ENCODE measurements at places on chromosomes 4 and X.
A peak's percentile ranks its signal among the peaks of the same experiment; 100 is the strongest.

DNA sequence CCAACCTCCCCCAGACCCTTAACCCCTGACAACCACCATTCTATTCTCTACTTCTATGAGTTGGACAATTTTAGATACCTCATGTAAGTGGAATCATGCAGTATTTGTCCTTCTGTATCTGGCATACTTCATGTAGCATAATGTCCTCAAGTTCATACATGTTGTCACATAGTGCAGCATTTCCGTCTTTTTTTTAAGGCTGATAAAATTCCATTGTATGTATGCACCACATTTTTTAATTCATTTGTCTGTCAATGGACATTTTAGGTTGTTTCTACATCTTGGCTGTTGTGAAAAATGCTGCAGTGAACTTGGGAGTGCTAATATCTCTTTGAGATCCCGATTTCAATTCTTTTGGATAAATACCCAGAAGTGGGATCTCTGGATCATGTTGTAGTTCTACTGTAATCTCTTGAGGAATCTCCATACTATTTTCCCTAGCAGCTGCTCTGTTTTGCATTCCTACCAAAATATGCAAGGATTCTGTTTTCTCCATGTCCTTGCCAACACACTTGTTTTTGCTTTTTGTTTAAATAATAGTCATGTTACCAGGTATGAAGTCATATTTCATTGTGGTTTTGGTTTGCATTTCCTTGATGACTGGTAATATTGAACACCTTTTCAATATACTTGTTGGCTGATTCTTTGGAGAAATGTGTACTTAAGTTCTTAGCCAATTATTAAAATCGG lies 48.8 kb upstream of the ADAD1 start:
- DNase-seq, result no peak

DNA sequence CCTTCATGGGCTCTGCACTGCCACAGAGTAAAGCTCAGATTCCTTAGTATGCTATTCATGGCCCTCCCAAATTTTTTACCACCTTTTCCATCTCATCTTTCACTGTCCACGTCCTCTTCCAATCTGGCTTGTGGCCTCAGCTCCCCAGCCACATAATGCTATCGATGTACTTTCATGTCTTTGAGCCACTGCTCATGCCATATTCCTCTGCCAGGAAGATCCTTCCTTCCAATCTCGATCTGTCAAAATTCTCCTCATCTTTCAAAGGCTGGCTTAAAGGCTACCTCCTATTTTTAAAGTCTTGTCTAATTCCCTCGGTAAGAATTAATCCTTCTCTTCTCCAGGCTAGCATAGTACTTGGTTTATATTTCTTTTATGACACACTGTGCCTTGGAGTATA lies 233.3 kb upstream of the GPC4 start:
- DNase-seq, result no peak

- DNase-seq, result no peak
Measured at GRCh38 chr4:122434285-122434684, 22.2 kb downstream of the IL2 start.

- DNase-seq, result no peak
Measured at GRCh38 chr4:153326513-153326912, 18.0 kb upstream of the MND1 start.

GRCh38 chr4:108051343-108051742 lies 61.7 kb downstream of the HADH start:
- no peak for DNase-seq

DNA sequence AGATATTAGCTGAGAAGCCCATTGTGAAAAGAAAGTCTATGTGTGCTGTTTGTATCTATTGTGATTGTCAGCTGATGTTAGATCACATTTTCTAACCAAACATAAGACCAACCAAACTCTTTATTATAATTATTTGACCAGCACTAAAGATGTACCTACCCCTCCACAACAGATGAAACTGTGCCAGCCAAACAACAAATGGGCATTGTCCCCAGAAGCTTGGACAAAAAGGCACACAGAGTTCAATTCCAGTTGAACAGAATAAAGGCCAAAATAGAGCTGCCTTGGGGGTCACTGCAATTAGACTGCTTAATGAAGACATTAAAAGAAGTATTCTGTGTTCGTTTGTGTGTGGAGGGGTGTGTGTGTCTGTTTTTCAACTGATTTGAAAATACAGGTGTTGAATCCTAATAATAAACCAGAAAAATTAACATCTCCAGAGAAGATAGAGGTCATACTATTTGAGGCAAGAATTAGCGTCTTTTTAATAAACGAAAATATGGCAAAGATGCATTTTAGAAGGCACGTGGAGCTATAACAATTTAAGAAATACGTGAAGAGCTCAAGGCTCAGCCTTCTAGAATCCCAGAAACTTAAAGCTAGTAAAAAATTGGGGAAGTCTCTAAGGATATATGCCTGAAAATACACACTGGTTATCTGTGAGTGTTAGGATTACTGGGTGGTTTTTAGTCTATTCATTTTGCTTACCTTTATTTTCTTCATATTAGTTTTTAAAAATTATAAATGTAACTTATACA lies 2.2 kb downstream of the SPP1 start:
- DNase-seq, result peak; percentile 88

Data from hippocampal formation (tissue), 2 donors.